ENCODE measurements at places on chromosomes 6 and 20.

GRCh38 chr6:142297996-142298753, 3.6 kb upstream of the ADGRG6 start:
- no peak for DNase-seq

- no peak for DNase-seq
These were observed 4.7 kb downstream of the SLCO4A1 start for GRCh38 chr20:62646851-62647520.

DNA sequence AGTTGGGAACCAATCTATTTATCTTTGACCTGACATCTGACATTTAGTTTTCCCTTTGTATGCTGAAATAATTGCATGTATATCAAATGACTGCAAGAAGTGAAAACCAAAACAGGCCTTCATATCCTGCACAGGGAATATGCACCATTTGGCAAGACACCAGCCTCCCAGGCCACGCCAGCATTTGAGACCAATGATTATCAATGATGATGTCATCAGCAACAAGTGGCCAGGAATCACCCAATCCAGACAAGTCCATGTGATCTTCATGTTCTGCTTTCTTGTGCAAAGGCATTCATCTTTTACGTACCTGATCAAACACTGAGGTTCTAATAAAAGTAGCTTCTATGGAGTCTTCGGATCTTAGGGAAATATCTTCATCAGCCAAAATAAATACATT, 107.4 kb upstream of the TENT5A start:
- no peak for DNase-seq

GRCh38 chr6:13096084-13096483, 232.3 kb downstream of the TBC1D7 start:
- DNase-seq = no peak

DNA sequence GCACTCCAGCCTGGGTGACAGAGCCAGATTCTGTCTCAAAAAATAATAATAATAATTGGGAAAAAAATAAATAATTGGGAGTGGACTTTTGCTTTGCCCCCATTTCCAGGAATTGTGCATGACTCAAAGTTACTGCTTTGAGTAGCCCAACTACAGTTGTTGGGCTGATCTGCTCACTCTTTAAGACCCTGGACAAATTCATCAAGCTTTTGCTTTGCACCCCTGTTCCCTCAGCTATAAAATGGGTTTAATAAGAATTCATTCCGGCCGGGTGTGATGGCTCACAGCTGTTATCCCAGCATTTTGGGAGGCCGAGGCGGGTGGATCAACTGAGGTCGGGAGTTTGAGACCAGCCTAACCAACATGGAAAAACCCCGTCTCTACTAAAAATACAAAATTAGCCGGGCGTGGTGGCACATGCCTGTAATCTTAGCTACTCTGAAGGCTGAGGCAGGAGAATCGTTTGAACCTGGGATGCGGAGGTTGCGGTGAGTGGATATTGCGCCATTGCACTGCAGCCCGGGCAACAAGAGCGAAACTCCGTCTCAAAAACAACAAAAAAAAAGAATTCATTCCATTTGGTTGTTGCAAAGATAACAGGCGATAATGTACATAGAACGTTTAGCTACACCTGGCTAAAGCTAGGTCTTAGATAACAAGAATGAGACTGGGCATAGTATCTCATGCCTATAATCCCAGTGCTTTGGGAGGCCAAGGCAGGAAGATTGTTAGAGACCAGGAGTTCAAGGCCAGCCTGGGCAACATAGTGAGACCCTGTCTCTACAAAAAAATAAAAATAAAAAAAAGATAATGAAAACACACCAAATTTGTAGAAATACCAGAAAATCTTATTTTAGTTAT, 87.9 kb upstream of the ZNF217 start:
- DNase-seq = no peak

- no peak for DNase-seq
These were observed 111.0 kb upstream of the TMEM181 start for GRCh38 chr6:158448856-158449255.

DNA sequence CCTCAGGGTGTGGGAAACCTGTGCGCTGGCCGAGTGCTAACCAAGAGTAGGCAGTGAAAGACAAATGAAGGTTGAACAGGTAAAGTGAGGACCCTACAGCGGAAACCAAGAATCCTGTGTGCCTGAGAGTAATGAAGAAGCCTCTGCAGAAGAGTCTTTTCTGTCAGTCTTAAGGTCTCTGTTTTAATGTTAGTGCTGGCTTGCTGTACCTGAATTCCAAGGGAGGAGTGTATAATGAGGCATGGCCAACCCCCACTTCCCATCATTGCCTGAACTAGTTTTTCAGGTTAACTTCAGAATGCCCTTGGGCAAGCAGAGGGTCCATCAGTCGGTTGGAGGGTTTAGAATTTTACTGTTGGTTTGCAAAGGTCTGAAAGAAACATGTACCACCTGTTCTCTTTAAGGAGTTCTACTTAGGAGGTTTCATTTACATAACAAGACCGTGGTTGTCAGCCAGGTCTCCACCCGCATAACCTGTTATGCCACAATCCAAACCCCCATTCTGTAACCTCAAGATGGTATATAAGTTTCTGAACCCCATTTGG, 589 bp upstream of the PDCD2 start:
- no peak for DNase-seq

DNA sequence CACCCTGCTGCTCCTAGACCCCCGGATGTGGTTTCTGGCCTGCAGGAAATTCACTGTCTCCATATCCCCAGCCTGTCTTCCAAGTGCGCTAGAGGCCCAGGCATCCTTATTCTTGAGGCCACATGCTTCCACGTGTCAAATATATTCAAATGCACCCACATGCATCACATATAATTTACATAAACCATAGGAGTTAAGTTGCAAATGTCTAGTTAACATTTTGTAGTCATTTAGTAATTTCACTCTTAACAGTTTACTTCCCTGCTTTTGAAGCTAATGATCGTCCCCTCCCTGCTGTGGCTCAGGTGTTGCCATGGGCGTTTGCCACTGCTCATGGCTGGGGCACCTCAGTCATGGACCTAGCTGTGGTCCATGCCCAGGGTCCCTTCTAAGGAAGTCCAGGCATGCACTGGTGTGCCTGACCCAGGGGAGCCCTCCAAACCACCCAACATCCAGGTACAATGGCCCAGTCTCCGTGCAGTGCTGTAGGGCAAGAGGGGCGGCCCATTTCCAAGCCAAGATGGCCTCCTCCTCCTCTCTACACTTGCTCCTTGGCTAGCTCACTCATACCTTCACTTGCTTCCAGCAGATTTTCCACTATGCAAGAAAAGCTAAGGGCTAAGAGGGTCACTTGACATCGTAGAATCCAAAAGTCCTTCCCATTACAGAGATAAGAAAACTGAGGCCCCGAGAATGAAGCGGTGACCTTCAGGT, 42.4 kb downstream of the FGD2 start:
- DNase-seq = no peak

GRCh38 chr6:56244528-56245253, 2.7 kb downstream of the COL21A1 start:
- DNase-seq = no peak

- peak; percentile 18 for DNase-seq
These were observed 18.0 kb downstream of the PRPH2 start for GRCh38 chr6:42704251-42704936.

- DNase-seq = no peak
These were observed 33.3 kb upstream of the NKAIN2 start for GRCh38 chr6:123770247-123770949.

GRCh38 chr6:125656287-125656870, 93.1 kb upstream of the HEY2 start:
- no peak for DNase-seq

DNA sequence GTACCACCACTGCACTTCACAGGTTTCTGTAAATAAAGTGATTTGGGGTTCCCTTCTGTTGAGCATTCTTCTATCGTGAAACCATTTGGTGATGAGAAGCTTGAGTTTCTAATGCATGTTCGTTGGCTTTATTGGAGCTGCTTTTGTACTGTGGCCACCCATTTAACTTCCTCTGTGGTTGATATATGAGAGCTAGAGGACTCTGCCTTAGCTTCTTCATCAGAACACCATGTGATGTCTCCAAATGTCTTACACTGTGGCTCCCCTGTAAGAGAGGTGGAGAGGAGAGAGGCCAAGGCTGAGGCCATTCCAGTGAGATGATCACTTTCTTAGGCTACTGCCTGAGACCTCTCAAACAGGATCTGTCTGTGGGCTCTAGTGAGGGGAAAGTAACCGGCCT, 114.5 kb downstream of the SLC16A10 start:
- DNase-seq = no peak

DNA sequence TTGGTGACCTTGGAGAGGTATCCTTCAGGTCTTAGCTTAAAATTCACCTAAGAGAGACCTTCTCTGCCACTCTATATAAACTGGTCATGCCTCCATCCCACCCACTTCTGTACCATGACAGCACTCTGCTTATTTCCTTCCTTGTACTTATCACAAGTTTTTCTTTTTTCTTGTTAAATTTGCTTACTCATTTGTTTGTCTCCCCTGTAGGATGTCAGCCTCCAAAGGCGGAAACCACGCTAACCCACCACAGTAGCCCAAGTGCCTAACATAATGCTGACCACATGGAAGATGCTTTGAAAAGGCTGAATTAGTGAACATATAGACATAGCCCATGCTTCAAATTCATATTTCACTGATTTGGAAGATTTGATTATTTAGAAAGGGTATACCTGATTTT, 5.4 kb downstream of the BMP6 start:
- DNase-seq = no peak

- DNase-seq = no peak
These were observed 133.2 kb upstream of the LRFN2 start for GRCh38 chr6:40720375-40720748.

DNA sequence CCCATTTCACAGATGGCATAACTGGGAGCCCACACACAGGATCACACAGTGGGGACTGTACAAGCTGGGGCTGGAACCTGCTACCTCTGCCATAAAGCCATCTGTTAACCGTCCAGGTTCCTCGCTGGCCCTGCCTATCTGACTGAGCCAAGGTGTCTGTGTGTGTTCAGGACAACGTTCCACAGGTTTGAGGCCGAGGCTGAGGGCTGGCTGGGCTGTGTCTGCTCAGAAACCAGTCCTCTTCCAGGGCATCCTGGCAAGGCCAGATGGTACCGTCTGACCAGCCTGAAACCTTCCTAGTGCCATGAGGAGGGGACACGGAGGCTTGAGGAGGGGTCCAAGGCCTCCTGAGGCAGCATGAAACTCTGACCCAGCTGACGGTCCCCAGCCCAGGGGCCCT, 150.6 kb downstream of the TAF4 start:
- DNase-seq = no peak

- DNase-seq = no peak
These were observed 76.7 kb upstream of the SSTR4 start for GRCh38 chr20:22958390-22958789.
